Cerebellar cortex (tissue), 1 donor: ENCODE measurements at places on chromosomes 13 and 19.

DNA sequence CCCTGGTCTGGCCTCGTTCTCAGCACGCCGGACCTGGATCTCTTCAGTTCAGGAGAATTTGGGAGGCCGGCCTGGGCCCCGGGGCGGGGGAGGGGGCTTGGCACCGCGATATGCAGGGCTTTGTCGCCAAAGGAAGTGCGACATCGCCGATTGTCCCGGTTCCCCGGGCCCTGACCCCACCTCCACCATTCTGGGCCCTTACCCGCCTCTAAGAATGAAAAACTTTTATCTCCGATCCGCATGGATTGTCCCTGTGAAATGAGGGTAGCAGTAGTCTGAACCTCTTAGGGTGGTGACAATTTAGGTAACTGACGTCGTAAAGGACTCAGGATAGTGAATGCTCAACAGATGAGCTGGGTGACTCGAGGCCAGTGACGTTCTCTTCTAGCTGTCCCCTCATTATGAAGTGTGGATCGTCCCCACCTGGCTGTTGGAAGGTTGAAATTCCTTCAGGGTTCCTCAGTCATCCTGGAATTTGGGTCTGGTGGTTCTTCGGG is 650 bp downstream of the DDA1 start:
- DNase-seq: no peak

DNA sequence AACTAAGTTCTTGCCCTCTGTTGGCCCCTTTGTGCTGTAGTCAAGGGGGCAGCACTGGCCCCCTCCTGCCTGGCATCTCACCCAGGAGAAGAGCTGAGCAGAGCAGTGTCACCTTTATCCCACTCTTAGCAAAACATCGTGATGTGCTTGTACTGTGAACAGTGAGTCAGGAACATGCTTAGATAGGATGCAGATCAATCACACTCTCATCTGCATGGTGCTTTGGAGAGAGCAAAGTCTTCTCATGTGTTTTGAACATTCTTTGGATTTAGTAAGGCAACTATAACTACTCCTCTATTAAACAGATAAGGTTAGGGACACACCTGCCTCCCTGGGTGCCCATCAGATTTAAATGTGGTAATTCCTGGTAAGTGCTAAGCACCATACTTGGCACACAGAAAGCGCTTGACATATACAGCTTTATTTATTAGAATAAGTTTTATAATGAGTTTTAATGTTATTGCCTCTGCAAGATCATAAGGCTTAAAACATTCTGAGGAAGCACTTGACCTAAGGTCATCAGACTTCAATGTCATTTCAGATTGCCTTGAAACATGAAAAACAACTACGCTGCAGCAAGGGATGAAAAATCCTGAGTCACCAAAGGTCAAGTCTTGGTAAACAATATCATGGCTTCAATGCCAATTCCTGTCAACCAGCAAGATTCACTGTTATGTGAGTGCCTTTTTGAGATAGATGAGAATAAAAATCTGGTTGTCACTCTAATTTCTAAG is 82.4 kb upstream of the IRS2 start:
- no peak for DNase-seq

DNA sequence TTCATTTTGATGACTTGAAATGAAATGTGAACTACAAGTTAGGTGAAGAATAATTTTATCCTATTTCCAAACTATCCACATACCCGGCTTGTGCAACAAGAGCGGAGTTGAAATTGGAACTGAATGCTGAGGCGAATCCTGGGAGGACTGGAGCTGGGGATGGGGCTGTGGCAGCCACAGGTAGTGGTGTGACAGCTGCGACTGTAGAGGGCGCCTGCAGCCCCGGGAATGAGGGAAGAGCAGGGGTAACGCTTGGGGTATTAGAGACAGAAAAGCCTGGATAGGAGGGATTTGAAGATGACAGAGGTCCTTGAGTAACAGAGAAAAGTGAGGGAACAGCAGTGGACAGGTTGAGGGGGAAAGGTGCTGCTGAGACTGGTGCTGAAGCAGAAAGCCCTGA is 22.0 kb upstream of the STOML3 start:
- DNase-seq: no peak

DNA sequence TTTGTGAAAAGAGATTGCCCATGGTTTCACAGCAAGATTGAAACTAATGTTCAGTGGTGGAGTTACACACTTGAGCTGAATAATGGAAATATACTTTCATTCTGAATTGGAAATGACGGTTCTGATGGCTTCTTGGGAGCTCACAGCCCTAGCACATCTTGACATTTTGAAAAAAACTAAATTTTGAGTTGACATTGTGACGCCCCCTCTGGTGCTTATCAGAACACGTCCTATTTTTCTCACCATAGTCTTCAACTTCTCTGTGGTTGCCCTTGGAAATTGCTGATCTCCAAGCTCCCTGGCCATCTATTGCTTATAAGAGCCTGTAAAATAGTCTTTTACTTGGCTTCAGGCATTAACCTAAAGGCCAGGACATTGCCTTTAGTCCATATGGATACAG is 202.1 kb downstream of the OXGR1 start:
- DNase-seq: no peak

DNA sequence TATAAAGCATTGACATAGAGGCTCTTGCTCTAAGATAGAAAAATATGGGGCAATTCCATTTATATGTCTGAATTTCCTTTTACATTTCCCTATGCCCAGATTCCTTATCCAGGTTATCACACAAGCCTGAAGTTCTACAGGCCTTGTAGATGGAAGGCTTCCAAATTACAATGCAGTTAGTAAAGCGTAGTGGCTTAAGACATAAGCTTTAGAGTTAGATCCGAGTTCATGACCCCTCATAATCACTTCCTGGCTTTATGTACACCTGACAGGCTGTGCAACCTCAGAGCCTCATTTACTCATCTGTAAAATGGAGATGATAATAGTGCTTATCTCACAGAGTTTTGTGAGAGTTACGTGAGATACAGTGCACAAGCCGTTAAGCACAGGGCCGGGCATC is 173.5 kb downstream of the SLC7A1 start:
- DNase-seq: no peak

- peak; percentile 67 for DNase-seq
Observed at GRCh38 chr19:13574933-13575332, 68.7 kb upstream of the CACNA1A start.

GRCh38 chr13:93561576-93562225 is 335.1 kb downstream of the GPC6 start:
- DNase-seq: no peak

GRCh38 chr13:101499406-101499805 is 46.9 kb downstream of the ITGBL1 start:
- no peak for DNase-seq

DNA sequence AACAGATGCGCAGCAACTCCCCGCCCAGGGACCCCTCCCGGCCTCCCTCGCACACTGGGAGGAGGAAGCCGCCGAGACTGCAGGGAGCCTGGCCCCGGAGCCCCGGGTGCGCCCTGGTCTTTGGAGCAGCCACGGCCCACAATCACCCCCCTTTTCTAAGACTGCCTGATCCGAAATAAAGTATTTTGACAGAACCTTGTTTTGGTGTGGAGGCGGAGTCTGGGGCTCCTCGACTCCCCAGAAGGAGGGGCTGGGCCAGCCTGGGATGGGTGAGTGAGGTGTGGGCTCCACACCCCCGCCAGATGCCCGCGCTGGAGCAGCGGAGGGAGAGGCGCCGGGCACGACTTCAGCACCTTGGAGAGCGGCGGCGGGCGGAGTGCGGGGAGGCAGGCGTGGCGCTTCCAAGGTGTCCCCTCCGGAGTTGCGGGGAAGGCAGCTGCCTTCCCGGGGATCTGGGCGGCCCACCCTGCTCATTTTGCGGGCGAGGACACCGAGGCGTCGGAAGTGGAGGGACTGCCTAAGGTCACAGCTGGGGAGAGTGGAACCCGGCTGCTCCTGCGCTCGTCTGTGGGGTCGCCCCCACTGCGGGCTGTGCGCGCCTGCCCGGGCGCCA is 9.4 kb downstream of the SIRT6 start:
- DNase-seq: no peak

GRCh38 chr13:45046445-45046844 is 57.1 kb downstream of the GPALPP1 start:
- peak; percentile 28 for DNase-seq

GRCh38 chr13:103006641-103007426 is 59.4 kb downstream of the SLC10A2 start:
- no peak for DNase-seq

DNA sequence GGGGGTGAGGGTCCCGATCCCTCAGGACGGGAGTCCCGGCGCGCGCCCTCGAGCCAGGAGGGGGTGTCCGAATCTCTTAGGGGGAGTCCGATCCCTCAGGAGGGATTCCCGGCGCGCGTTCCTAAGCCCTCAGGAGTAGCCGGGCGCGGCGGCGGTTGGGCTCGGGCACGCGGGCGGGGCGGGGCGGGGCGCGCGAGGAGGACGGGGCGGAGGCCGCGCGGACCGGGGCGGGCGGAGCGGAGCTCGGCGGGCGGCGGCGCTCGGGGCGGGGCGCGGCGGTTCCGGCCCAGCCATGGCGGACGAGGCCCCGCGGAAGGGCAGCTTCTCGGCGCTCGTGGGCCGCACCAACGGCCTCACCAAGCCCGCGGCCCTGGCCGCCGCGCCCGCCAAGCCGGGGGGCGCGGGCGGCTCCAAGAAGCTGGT is at the start of gene CUL4A:
CUL4A (plus strand) TSS at position 278 of the 423 bp plus-strand sequence; CDS start at position 293, 15 bp downstream.
- peak; percentile 66 for DNase-seq

- DNase-seq: no peak
Observed at GRCh38 chr13:32445461-32445860, 17.5 kb upstream of the N4BP2L1 start.

DNA sequence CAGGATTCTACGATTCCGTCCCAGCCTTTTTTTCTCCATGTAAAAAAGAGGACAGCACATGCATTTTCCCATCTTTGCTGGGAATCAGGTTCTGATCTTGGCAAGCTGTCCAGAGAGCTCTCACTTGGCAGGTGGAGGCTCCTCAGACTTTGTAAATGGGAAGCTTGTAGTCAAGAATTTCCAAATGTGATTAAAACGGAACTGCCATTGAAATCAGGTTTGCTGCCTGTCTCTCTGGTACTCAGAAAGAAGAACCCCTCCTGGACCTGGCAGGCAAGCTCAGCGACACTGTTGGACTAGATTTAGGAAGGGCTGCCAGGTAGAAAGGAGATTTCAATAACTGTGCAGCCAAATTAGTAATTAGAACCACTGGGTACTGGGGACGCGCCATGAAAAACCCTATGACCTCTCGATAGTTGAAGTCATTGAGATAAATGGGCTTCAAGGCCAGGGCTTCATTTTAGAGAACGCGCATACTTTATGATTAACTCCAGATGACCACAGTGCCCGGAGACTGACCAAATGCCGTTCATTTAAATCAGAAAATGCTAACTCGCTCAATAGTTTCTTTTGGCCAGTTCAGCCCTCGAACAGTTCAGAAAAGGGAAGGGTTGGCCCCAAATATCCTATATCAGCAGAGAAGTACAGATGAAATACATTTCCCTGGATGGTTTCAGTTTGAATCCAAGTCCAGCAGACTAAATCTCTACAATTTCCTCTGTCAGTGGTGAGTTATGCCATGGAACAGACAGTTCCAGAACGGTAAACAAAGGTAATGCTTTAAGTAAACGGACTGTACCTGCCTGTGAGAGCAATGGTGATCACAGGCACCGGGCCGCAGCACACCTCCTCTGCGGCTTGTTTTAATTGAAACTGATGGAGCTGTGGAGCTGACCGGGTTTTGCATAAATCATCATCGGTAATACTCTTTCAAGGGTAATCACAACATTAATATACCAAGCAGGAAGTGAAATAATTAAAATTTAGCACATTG is 517.4 kb downstream of the RFC3 start:
- peak; percentile 74 for DNase-seq

DNA sequence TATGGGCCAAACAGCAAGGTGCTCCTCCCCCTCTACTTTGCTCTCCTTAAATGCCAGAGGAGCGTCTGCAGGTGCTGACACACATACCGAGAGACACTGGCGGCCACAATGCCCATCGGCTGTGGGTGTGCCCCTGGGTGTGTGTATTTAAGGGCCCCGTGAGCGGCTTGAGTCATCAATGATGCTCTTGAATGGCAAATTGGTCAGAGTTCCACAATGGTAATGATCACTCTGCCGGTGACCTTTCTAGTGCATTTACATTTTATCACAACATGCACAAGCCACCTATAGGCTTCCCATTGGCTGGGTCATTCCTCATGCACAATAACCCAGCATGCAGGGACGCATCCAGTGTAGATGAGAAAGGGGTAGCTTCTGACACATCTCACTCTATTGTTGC is 124.8 kb downstream of the ZNF536 start:
- DNase-seq: no peak

- DNase-seq: peak; percentile 65
Observed at GRCh38 chr19:7917267-7918061, 2.7 kb upstream of the SNAPC2 start.

DNA sequence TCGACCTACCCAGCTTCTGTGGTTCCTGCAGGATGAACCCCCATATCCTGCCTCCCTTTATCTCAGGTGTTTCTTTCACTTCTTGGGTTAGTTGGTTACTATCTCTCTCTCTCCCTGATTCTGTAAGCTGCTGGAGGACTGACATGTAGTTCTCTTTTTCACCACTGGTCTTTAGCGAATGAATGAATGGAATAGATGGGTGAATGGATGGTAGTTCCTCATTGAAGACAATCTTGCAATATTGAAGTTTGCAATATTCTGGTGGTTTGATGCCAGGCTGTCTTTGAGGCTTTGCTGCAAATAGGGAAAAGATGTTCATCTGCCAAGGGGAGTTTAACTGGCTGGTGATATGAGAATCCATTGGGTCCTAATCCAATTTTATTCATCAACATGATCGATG is 120.2 kb downstream of the UBL3 start:
- DNase-seq: no peak

DNA sequence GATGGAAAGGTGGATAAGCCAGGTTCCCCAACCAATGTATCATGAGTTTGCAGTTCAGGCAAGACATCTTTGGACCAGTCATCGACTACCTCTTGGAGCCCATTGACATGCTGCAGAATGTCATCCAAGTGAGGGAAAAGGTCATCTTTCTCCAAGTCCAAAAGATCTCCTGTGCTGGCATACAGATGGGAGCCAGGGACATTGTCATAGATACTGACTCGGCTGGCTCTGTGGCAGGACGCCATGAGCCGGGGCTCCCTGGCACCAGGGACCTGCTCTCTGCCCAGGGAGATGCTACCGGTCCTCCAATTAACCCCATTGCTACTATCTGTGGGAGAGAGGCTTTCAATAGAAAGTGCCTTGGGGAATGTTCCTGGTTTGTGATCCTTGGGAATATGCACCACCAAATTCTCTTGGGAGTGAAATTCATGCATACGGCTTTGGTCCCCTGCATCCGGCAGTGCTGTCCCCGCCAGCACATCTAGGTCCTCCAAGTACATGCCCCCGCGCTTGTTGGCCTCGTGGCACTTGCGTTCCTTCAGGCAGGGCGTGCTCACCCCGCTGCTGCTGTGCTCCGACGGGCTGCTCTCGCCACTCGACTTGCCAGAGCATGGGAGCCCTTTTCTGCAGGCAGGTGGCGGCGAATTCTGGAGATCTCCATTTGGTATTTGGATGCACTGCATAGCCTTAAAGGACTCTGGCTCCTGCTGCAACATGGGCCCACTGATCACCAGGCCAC is 113.0 kb downstream of the KL start:
- no peak for DNase-seq

GRCh38 chr13:110799246-110800236 is 86.0 kb downstream of the ING1 start:
- DNase-seq: no peak

- DNase-seq: no peak
Observed at GRCh38 chr19:4602173-4602788, 37.0 kb upstream of the TNFAIP8L1 start.

- DNase-seq: no peak
Observed at GRCh38 chr19:11710313-11710712, 28.4 kb downstream of the ZNF823 start.

GRCh38 chr19:14111486-14111885 is 6.1 kb downstream of the PRKACA start:
- DNase-seq: no peak

GRCh38 chr13:63636316-63636993 is 2220.8 kb upstream of the PCDH20 start:
- DNase-seq: no peak
